ENCODE measurements at places on chromosomes 5 and 9. TPM values are rescaled to one million over a fixed set of nuclear protein-coding genes. Genes with fewer than 3 reads are reported as not detected.

DNA sequence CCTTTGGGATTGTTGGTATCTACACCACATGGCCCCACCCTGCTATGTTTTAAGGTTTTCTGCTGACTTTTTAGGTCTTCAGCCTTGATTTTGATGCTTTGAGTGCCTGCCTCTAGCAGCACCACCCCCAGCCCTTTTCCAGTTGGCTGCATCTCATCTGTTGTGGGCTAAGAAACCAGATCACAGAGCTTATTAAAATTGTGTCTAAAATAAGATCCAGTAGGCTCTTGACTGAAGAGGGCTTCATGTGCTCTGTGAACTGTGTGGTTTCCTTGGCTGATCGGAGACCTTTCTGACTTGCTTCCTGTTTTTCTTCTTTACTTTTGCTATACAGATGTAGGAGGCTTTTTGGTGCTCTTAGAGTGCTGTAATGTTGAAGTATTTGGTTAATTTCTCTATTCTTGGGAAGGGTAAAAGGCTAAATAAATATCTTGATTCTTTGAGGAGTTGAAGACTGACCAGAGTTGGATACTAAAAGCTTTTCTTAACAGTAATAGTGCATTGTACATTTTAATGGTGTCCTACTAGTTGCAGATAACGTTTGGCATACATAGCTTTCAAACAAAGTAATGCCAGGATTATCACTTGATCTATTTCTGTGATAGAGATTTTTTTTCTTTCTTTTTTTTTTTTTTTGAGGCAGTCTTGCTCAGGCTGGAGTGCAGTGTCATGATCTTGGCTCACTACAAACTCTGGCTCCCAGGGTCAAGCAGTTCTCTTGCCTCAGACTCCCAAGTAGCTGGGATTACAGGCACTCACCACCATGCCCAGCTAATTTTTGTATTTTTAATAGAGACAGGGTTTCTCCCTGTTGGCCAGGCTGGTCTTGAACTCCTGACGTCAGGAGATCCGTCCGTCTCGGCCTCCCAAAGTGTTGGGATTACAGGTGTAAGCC lies 4.5 kb downstream of the UBE2D2 start:
- no peak for DNase-seq

DNA sequence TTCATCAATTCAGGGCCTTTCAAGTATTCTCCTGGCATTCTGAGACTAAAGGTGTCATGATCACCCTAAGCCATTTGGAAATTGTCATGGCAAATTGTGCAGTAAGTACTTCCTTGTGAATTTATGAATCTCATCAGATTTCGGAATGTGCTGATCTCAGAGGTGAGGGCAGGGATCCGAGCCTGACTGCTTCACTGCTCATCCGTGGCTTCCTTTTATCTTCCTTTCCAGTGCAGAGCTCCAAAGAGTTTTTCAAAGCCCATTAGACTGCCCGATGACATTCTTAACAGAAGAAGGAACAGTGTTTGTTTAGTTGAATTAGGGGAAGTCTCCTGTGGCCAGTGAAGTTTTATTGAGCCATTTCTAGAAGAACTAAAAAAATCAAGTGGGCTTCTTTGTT lies 182.8 kb upstream of the GDNF start:
- no peak for DNase-seq

DNA sequence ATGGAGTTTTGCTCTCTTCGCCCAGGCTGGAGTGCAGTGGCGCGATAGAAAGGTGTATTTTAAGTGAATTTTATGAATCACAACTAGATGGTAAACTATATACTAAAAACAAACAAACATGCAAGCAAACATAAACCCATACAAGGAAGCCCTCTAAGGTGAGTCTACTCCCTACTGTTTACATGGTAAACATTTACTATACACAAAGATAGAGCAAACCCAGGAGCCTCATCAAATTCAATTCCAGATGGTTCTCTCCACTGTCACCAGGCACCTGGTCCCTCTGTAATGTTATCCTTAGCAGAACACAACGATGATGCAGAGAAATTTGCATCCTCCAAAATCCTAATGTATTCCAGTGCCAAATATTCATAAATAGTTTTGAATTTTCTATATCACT lies 17.9 kb downstream of the ANKH start:
- DNase-seq = no peak

DNA sequence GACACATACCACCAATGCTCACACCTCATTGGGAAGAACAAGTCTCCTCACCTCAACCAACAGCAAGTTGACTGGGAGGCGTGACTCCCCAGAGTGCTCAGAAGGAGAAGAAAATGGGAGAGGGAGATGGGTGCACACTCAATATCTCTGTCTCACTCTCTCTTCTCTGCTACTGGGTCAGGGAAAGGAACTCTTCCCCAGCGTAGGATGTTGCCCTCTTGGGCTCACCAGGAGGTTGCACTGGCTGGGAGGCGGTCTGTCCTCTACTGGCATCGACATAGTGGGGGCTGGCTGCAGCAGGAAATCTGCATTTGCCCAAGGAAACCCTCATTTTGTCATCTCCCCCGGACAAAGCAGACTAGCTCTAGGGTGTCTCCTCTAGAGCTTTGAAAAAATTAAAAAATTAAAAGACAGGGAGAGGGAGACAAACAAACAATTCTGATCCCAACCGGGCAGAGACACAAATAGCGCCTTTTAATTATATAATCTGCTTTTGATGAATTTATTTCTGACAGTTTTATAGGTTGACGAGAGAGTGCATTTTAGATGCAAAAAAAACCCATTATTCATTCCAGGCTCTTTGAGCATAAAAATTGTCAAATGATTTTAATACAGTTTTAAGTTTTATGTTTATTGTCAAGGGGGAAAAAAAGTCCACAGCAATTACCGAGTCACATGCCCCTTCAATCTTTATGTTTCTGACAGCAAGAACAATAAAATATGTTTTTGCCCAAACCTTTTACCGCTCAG lies 179.3 kb upstream of the MVB12B start:
- DNase-seq = no peak

- no peak for DNase-seq
Measured at GRCh38 chr9:128625391-128626146, 31.1 kb downstream of the DYNC2I2 start.

GRCh38 chr9:130107234-130107861 lies 53.6 kb downstream of the GPR107 start:
- peak; percentile 69 for DNase-seq

DNA sequence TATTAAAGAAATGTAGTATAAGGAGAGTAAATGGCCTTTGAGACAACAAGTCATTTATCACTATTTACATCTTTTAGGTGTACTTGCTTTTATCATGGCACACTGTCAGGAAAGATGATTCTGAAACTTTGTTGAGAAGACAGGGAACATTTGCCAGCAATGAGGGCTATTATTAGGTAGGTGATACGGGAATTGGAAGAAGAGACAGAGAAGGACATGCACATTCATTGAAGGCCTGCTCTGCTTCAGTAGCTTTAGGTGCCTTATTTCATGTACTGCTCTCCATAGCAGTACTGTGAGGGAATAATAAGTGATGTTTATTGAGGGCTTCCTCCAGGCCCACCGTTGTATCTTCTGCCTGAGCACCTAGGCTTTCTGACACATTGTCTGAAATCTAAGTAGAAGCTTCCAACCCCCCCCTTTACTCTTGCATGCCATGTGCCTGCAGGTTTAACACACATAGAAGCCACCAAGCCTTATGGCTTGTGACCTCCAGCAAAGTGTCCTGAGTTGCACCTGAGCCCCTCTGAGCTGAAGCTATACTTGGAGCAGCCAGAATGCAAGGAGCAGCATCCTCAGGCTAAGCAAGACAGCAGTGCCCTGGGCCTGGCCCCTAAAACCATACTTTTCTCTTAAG lies 275.2 kb upstream of the VLDLR start:
- DNase-seq = no peak

DNA sequence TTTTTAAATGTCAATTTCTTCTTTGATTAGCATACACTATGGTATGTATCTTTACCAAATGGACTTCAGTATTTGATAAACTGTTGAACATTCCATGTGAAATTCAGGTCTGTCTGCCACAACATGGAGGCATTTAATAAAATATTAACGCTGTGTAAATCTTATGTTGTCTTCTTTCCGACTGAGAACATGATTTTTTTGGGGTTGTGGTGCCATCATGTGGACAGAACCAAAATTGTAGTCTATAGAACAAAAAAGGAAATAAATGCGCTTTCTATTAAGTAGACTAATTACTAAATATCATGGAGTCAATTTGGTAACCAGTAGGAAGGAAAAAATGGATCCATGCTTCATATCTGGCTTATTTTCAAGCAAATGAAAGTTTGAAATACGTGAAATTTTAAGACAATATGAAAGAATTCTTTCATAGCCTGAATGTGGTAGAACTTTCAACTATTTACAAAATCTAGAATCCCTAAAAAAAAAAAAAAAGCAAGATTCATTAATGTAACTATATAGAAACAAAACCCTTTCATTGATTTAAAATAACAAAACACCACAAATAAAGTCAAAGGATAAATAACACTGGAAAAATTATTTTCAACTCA lies 2.8 kb upstream of the PLK2 start:
- peak; percentile 67 for DNase-seq

GRCh38 chr9:123472862-123473614 lies 117.0 kb downstream of the CRB2 start:
- DNase-seq = no peak

DNA sequence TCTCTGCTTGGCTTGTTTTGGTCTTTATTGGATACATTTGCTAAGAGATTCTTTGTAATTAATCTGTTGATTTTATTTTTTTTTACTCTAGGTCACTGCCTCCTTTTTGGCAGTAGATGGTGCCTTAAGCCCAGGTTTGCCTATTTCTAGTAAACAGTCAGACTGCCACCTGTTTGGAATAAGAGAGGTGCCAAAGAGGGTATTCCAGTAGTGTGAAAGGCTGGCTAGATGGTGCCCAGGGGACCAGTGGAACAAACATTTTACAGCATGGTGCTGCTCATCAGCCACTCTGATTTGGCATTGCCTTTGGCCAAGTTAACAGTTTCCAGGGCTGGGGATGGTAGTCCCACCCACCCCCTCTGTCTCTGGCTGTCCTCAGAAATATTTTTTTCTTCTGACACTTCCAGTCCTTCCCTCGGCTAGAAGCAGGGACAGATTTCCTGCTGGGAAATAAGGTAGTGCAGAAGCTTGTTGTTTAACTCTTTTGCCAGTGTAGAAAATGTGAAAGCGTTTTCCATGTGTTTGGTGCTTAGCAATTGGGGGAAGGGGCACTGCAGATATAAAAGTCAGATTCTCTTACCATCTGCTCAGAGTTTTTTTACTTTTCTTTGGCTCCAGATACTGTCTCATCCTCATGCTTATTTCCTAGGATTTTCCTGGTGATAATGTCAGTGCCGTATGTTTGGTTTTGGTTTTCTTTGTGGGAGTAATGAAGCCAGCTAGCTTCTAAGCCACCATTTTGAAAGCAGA lies 36.6 kb upstream of the FBXL7 start:
- no peak for DNase-seq

- DNase-seq = no peak
Measured at GRCh38 chr5:36879274-36880033, 2.9 kb downstream of the NIPBL start.

GRCh38 chr9:34271265-34272006 lies 57.6 kb downstream of the KIF24 start:
- DNase-seq = no peak

- DNase-seq = no peak
Measured at GRCh38 chr5:126462239-126463014, 39.2 kb downstream of the GRAMD2B start.

DNA sequence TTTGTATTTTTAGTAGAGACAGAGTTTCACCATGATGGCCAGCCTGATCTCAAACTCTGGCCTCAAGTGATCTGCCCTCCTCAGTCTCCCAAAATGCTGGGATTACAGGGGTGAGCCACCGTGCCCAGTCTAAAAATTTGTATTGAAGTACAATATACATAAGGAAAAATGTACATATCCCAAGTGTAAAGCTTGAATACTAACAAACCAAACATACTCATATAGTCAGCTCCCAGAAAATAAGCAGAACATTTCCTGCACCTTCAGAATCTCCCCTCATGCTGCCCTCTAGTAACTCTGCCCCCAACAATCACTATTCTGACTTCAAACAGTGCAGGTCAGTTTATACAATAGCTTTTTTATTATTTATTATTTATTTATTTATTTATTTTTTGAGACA lies 1.6 kb upstream of the NOL6 start:
- DNase-seq = no peak

DNA sequence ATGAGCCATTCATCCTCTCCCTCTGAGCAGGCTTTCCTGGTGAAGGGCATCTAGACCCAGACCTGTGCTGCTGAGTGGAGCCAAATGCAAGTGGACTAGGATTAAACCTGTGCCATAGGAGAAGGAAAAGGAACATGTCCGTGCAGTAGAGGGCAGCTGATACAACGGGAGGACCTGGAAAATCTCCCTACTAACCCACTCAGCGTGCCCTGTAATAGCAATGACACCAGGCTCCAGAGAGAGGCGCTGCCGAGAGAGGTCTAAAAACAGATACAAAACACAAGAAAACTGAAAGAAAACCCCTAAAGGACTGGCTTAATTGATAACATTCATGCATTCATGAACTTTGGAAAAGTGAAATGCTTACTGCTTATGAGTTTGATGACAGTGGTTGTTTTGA lies 60.8 kb downstream of the PFDN1 start:
- no peak for DNase-seq

GRCh38 chr9:70409280-70409679 lies 5.2 kb downstream of the KLF9 start:
- no peak for DNase-seq

Gene TMEM38B
- 38.6 TPM for total RNA-seq

Gene ABO
- not detected for total RNA-seq

Gene SLC34A3
- 0.19 TPM for total RNA-seq

Gene PCDHB10
- 0.09 TPM for total RNA-seq

Gene MAP1B
- total RNA-seq = 0.77 TPM

Gene PIP5KL1
- 3.8 TPM for total RNA-seq

Gene EIF4EBP3
- 7.6 TPM for total RNA-seq

Gene FAF2
- 55.5 TPM for total RNA-seq

All from Caco-2 (cell line).